ENCODE measurements at places on chromosomes 7 and 10.

- DNase-seq = no peak
These were observed 176.9 kb downstream of the PTPRN2 start for GRCh38 chr7:158410720-158411119.

DNA sequence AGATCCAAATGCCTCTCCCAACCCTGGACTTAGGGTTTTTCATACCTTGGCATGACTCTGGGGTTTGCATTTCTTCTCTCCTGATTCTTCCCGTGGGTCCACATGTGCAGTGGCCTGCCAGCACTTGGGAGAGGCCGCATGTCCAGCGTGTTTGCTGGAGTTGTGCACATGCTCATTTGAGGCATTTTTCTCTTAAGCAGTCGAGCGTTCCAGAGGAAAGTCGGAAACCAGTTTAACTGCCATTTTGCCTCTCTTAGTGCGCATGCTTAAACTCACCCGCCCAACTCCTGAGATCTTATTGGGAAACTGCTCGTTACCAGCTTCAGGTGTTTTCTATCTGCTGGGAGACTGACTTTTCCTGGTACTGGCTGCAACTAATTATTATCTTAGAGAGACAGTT lies 888.4 kb upstream of the PHF14 start:
- DNase-seq = no peak

GRCh38 chr10:98096316-98096715 lies 38.1 kb upstream of the R3HCC1L start:
- DNase-seq = no peak

GRCh38 chr7:27905951-27906350 lies 166.0 kb downstream of the TAX1BP1 start:
- no peak for DNase-seq

GRCh38 chr10:21860718-21861117 lies 142.8 kb downstream of the DNAJC1 start:
- no peak for DNase-seq

- no peak for DNase-seq
These were observed 153.1 kb upstream of the UNC5B start for GRCh38 chr10:71059054-71059818.

DNA sequence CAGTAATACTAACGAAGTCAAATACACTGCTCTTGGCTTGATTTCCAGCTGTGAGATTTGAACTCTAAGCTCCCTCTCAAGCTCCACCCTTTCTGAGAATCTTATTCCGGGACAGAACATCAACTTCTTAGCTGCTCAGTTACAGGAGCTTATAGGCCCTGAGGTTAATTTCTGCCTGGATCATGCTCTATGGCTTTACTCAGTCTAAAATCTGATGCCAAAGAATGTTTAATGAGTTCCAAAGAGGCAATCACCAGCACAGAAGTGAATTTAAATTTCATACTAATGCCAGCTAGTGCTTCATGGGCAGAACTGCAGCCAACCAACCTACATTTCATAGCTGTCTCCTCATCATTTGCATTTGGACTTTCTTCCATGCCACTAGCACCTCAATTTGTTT lies 707.2 kb downstream of the MAGI2 start:
- DNase-seq = no peak

DNA sequence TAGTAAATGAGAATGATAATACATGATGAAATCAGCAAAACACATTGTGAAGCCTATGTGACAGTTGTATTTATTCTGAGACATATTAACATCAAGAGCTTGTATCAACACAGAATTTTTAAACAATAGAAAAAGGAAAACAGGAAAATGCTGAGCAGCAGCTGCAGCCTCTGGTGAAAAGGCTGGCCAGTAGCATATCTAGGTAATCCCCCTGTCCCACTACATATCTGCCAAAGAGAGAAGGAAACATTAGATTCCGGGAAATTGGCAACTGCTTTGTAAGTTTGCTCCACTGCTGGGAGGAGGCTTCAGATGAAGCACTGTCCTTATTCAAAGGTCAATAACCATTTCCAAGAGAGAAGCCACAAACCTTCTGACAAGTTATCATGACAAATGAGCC lies 89.4 kb downstream of the RALA start:
- no peak for DNase-seq

DNA sequence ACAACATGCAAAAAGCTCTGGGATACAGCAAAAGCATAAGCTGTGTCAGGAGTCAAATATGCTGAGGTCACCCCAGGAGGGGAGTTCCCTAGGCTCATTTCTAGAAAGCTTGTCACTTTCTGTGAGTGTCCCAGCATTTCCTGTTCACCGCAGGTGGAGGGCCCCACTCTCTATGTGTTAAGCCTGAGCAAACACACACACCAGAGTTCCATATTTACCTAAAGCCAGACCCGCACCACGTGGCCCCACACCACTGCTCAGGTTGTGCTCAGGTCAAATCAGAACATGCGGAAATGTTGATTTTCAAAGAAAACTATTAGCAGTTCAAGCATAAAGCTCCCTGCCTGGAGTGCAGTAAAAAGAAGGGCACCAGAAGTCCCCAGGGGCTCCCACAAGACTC lies 259.6 kb upstream of the PPP2R2D start:
- DNase-seq = peak; percentile 60

- no peak for DNase-seq
These were observed 50.2 kb downstream of the RABGEF1 start for GRCh38 chr7:66790725-66791124.

DNA sequence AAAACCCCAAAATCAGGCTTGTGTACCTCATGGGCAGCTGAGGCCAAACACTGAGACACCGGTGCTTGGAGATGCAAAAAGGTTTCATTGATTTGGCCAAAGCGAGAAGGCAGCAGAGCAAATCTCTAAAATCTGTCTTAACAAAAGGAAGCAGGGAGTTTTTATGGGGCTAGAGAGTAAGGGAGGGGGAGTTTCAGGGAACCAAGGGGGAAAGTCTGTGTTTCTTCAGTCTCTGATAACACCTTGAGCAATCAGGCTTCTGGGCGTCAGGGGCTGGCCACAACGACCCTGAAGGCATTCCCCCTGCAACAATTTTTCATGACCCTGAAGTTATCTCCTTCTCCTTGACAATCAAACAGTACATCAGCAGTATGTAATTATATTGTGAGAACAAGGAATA lies 2.7 kb upstream of the ZNF786 start:
- DNase-seq = no peak

DNA sequence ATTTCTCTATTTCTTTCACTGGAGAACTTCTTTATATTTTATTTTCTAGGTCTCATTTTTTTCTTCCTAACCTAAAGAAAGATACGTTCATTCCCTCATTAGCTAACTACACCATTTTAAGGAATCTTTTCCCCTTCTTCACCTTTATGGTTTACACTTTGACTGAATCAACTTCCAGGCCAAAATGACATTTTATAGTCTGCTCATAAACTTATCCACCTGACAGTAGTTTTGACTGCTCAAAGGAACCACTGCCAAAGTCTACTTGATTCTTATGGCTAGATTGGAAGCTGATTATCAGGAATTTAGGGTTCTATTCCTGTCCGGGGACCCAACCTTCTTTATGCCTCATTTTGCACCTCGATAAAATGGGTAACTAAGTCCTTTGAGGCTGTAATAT lies 73.0 kb upstream of the FOXP2 start:
- DNase-seq = no peak

GRCh38 chr10:14695847-14696480 lies 78.7 kb downstream of the FAM107B start:
- no peak for DNase-seq

DNA sequence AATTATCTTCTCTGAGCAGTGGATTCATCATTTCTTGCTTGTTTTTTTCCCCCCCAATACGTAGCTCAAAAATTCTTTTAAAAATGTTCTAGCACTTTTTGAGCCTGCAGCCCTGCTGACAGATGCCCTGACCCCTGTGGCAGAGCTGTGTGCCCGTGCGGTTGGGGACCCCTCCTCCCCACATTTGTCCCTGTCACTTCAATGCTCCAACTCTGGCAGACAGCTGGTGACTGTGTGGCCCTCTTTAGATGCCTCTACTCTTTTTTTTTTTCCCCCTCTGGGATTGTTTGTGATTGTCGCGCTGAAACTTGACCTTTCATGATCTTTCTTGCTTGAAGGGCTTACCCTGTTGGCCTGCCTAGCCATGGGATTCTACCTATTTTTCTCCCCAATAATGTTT lies 214.1 kb downstream of the TMEM178B start:
- no peak for DNase-seq

GRCh38 chr10:119377958-119378736 lies 164.4 kb downstream of the RGS10 start:
- DNase-seq = no peak

- no peak for DNase-seq
These were observed 129.9 kb downstream of the CDH23 start for GRCh38 chr10:71526653-71527052.

DNA sequence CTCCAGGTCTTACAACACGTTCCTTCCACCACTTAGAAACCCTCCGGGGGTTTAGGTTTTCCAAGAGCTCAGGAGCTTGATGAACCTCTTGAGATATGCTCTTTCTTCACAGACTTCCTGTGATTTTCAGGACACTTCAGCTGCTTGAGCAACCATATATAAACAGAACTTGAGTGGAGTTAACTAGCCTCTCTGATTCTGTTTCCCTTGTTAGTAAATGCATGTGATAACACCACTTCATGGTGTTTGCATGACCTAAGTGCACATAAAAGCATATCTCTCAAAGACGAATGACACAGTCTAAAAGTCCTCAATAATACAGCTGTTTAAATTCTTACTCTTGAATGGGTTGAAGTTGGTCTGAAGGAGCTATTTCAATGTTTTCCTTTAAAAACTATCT lies 9.9 kb downstream of the PRR15 start:
- no peak for DNase-seq

DNA sequence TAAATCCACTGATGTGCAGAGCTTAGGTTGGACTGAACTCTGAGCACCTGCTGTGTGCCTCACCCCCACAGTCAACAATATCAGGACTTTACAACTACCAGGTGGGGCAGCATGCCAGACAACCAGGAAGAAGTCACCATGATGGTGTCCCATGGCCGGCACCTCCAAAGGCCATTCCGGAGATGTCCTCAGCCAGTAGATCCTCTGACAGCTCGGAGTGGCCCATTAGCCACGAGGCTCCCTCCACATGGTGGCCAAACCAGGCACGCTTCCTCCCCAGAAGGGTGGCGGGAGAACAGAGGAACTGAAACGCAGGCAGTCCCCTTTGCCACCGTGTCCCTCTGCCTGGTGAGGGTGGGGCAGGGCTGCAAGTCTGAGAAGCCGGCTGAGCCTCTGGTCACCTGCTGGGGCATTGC lies 390.0 kb downstream of the TNS3 start:
- no peak for DNase-seq

GRCh38 chr7:108335269-108335918 lies 120.8 kb downstream of the NRCAM start:
- DNase-seq = no peak

DNA sequence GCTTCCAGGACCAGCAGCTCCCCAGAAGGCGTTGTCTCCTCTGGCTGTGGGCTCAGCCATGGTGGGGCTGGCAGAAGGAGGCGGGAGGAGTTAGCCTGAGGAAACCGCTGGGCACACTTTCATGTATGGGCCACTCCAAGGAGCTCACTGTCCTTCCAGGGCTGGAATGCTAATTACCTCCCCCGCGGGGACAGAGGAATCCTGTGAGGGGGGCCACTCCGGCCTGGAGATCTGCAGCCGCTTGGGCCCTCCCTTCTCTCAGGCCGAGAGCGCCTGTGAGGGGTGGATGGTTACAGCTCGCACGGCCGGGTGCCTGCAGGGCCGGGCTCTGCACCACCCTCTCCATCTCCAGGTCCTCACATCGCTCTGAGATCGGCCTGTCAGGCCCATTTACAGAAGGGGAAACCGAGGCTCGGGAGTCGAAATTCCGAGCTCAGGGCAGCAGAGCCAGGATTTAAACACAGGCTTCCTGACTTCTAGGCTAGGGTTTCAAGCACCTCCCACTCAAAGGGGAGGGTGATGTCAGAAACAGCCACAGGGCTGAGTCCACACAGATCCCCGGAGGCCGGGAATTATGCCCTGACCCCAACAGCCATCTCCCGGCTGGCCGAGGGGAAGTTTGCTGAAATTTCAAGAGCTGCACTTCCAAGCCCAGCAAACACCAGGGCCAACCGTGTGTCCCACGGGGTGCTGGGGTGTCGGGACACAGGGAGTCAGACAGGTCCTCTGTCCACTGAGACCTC lies 59.1 kb downstream of the PDGFA start:
- no peak for DNase-seq

GRCh38 chr7:114051871-114052331 lies 133.1 kb upstream of the PPP1R3A start:
- DNase-seq = no peak

- DNase-seq = no peak
These were observed 29.5 kb downstream of the RPA3 start for GRCh38 chr7:7688956-7689355.

- DNase-seq = no peak
These were observed 5.1 kb downstream of the ING3 start for GRCh38 chr7:120955577-120956149.

GRCh38 chr10:49737474-49738201 lies 24.5 kb downstream of the OGDHL start:
- no peak for DNase-seq

DNA sequence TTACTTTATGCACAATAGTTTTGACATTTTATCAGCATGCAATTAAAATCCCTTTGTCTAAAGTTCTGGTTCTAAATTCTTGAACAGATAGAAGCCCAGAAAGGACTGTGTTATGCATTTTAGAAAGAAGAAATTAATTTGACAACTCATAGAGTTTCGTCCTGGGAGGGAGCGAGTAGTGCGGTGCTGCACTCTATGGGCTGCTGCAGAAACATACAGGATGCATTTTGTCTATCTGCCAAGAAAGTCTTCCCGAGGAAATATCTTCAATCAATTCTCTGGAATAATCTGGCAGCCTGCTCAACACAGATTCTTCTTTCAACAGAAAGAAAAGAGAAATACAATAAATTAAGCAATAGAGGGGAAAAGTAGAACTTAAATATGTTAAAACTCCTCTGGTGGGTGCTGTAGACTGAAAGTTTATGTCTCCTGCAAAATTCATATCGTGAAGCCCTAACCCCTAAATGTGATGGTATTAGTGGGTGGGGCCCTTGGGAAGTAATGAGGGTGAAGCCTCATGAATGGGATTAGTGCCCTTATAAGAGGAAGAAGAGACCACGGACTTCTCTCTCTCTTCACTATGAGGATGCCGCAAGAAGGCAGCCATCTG lies 39.0 kb upstream of the IFRD1 start:
- DNase-seq = no peak

GRCh38 chr10:36349445-36350078 lies 707.5 kb upstream of the FZD8 start:
- no peak for DNase-seq

- DNase-seq = no peak
These were observed 663 bp downstream of the VPS37D start for GRCh38 chr7:73668103-73668885.

DNA sequence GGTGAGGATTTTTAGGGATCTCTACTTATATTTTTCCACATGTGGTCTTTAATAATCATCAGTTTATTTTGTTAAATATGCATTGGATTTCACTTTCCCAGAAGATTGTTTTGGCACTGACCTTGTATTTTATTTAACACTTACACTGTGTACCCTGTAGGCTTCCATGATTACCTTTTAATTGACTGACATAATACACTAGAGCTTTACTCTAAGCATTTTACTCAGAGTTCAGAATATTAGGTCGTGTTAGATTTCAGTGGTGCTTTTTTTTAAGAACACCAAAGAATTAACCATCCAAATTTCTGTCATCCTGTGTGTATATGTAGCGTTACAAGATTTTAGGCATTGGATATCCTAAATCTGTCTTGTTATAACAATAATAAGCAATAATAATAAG lies 23.1 kb downstream of the CASD1 start:
- no peak for DNase-seq

- no peak for DNase-seq
These were observed 83.7 kb downstream of the CARD11 start for GRCh38 chr7:2959828-2960599.

- no peak for DNase-seq
These were observed 18.6 kb upstream of the RELN start for GRCh38 chr7:104008107-104008506.

GRCh38 chr7:38607466-38607865 lies 23.7 kb downstream of the AMPH start:
- DNase-seq = no peak

All from stimulated activated CD4-positive, alpha-beta T cell treated with anti-CD3 and anti-CD28 coated beads, Interleukin-1b, Interleukin-23, amount 100 ng/mL, for 48 hours (primary cell).